Placental pericyte (primary cell): ENCODE measurements at places on chromosomes 13 and 19. TPM values are rescaled to one million over a fixed set of nuclear protein-coding genes. Genes with fewer than 3 reads are reported as not detected.

ZNF571 gene
- total RNA-seq: 1.1 and 1.5 TPM in 2 replicates

LILRB1 gene
- not detected in 2 replicates for total RNA-seq

ZNF837 gene
- total RNA-seq: 1.8 and 2.4 TPM in 2 replicates

PSG6 gene
- not detected in 2 replicates for total RNA-seq

HRC gene
- total RNA-seq: not detected in 2 replicates

ZNF600 gene
- total RNA-seq: 6.1 and 7.0 TPM in 2 replicates

MBD3L3 gene
- total RNA-seq: not detected in 2 replicates

ZNF737 gene
- total RNA-seq: 2.6 and 3.4 TPM in 2 replicates

PNMA8C gene
- total RNA-seq: under 0.01 TPM in 2 replicates

B3GNT8 gene
- 0.66 and 1.7 TPM in 2 replicates for total RNA-seq

HSD17B14 gene
- total RNA-seq: 2.3 and 27.8 TPM in 2 replicates

CRB3 gene
- not detected in 2 replicates for total RNA-seq

ZNF560 gene
- total RNA-seq: 2.8 and 4.4 TPM in 2 replicates

MICU2 gene
- total RNA-seq: 49.9 and 58.8 TPM in 2 replicates

PLPPR3 gene
- total RNA-seq: 0.22 TPM in 1 of 2 replicates, not detected in the other

VMAC gene
- 4.9 and 5.7 TPM in 2 replicates for total RNA-seq

SH2D3A gene
- 0.29 TPM in 1 of 2 replicates, not detected in the other for total RNA-seq

C13orf46 gene
- 0.44 and 0.86 TPM in 2 replicates for total RNA-seq

NAPSA gene
- total RNA-seq: not detected in 2 replicates

PLK5 gene
- total RNA-seq: not detected in 2 replicates

LGALS14 gene
- not detected in 2 replicates for total RNA-seq

HIPK4 gene
- total RNA-seq: under 0.01 and 0.14 TPM in 2 replicates

TTYH1 gene
- not detected in 2 replicates for total RNA-seq

DPF1 gene
- total RNA-seq: 0.88 and 5.9 TPM in 2 replicates

LGI4 gene
- not detected in 2 replicates for total RNA-seq

DHDH gene
- 0.44 TPM in 1 of 2 replicates, not detected in the other for total RNA-seq

TUBB4A gene
- total RNA-seq: not detected in 2 replicates

OR7D2 gene
- total RNA-seq: not detected in 2 replicates

ZNF599 gene
- total RNA-seq: 4.6 and 6.1 TPM in 2 replicates

KRTDAP gene
- total RNA-seq: not detected in 2 replicates

SIGLEC12 gene
- total RNA-seq: not detected in 2 replicates

SPACA4 gene
- total RNA-seq: not detected in 2 replicates

SPIB gene
- 0.29 TPM in 1 of 2 replicates, not detected in the other for total RNA-seq

SLC8A2 gene
- total RNA-seq: not detected in 2 replicates

UHRF1 gene
- total RNA-seq: 2.8 and 110 TPM in 2 replicates

STAP2 gene
- total RNA-seq: 3.1 and 5.5 TPM in 2 replicates

SHANK1 gene
- total RNA-seq: 0.22 and 4.9 TPM in 2 replicates

NANOS3 gene
- total RNA-seq: 0.43 TPM in 1 of 2 replicates, not detected in the other

CCNE1 gene
- total RNA-seq: 5.3 and 8.6 TPM in 2 replicates

ANKRD24 gene
- total RNA-seq: 0.14 and 0.66 TPM in 2 replicates

TJP3 gene
- not detected in 2 replicates for total RNA-seq

TNNI3 gene
- total RNA-seq: not detected in 2 replicates

PRODH2 gene
- total RNA-seq: not detected in 2 replicates

LRRC8E gene
- total RNA-seq: 2.6 and 5.3 TPM in 2 replicates

PALM gene
- 0.72 and 8.5 TPM in 2 replicates for total RNA-seq

FPR3 gene
- 0.43 TPM in 1 of 2 replicates, not detected in the other for total RNA-seq

AKAP8L gene
- 64.3 and 75.6 TPM in 2 replicates for total RNA-seq
